ENCODE measurements at places on chromosomes 6 and 20. TPM values are rescaled to one million over a fixed set of nuclear protein-coding genes. Genes with fewer than 3 reads are reported as not detected.

SPATA25 gene
- 0.48 TPM for total RNA-seq

RIPPLY2 gene
- total RNA-seq, result not detected

KIF25 gene
- total RNA-seq, result not detected

DNA sequence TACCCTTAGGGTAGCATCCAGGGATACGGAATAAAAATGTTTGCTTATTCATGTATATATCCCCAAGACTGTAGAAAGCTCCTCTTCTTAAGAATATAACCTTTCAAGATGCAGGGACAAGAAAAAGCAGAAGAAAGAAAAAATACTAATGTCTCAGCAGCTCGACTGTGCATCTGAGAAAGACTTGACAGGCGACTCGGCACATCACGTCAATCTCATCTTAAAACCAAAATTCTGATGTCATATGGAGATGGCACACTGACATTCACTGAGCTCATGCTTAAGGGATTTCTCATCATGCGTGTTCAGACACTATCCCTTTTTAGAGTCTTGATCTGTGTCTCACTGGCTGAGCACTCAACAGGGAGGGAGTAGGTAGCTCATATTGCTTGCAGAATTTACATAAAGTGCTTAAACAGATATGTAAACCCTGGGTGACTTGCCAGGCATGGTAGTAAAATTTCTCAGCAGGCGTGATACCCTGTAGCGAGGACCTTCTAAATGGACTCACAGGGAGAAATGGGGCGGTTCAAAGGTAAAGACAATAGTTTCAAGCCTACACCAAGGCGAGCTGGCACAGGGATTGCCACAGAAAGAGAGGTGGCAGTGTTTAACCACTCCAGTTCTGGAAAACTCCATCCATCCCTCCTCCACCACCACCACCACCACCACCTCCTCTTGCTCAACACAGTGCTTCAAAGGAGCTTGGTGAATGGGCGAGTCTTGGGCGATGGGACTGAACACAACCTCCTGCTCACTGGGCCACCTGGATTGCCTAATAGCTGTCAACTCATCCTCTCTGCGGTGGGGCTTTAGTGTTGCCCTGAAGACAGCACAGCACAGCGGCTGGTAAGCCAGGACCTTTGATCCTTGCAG is 330.5 kb downstream of the TFAP2A start:
- no peaks in the 10 kb centered on the region for H3K27me3 ChIP-seq
- no peak overlapping the region for H3K27ac ChIP-seq
- no peak for DNase-seq
- H3K36me3 ChIP-seq, result no peaks in the 10 kb centered on the region

DNA sequence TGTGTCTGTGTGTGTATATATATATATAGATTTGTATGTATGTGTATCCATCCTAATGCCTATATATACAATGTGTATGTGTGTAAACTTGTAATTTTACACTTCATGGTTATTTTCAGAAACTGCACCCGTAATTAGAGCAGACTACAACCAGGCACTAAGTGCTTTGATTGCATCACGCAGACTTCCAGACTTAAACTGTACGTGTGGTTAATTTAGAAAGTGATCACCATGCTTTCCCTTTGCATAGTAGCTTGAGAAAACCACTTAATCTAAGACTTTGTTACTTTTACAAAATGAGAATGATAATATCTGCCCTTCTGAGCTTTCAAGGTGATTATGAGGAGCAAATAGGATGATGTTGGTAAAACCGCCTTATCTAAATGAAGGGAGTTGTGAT is 50.1 kb upstream of the E2F3 start:
- H3K27ac ChIP-seq, result no peak overlapping the region
- no peaks in the 10 kb centered on the region for H3K36me3 ChIP-seq
- no peak for DNase-seq
- H3K27me3 ChIP-seq, result peaks cover 6% of the 10 kb centered on the region

DNA sequence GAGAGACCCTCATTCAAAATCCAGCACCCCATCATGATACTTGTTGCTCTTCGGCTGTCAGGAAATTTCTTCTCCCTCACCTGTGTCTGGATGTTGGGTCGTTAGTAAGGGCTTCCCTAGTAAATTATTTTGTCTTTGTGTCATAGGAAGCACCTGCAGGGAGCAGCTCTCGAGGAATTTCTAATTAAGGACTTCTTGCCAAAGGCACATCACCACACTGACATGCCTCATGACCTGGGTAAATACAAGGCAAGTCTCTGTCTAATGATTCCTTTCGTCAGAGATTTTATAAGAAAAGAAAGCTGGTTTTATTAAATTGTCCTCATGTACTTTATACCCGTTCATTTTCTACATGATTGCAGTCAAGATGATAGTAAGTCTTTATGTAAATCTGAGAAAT is at the start of gene NOX3:
NOX3 (minus strand) TSS at position 74 of the 400 bp plus-strand sequence; CDS start at position 35, 39 bp downstream.
- no peak within 1 kb of the TSS for H3K4me3 ChIP-seq
- H3K4me1 ChIP-seq, result no peaks in the 10 kb centered on the region
- no peak for DNase-seq
- 0 out of 2 replicates have a peak, but pooled peaks cover 2% of the 10 kb centered on the region for H3K27me3 ChIP-seq

GRCh38 chr20:50522053-50522674 is 12.0 kb downstream of the PTPN1 start:
- H3K36me3 ChIP-seq, result peaks cover 9% of the 10 kb centered on the region
- no peaks in the 10 kb centered on the region for H3K27me3 ChIP-seq
- H3K4me3 ChIP-seq, result no peak overlapping the region
- peaks cover 69% of the 10 kb centered on the region for H3K4me1 ChIP-seq
- no peak overlapping the region for H3K27ac ChIP-seq
- no peak for DNase-seq

GRCh38 chr6:105345506-105345905 is 57.4 kb downstream of the PREP start:
- peaks cover 16% of the 10 kb centered on the region for H3K4me1 ChIP-seq
- H3K4me3 ChIP-seq, result no peak overlapping the region
- DNase-seq, result no peak
